Stimulated activated CD8-positive, alpha-beta memory T cell treated with anti-CD3 and anti-CD28 coated beads, Interleukin-7, amount 100 ng/mL, for 48 hours (primary cell): ENCODE measurements at places on chromosomes 7 and 10.

DNA sequence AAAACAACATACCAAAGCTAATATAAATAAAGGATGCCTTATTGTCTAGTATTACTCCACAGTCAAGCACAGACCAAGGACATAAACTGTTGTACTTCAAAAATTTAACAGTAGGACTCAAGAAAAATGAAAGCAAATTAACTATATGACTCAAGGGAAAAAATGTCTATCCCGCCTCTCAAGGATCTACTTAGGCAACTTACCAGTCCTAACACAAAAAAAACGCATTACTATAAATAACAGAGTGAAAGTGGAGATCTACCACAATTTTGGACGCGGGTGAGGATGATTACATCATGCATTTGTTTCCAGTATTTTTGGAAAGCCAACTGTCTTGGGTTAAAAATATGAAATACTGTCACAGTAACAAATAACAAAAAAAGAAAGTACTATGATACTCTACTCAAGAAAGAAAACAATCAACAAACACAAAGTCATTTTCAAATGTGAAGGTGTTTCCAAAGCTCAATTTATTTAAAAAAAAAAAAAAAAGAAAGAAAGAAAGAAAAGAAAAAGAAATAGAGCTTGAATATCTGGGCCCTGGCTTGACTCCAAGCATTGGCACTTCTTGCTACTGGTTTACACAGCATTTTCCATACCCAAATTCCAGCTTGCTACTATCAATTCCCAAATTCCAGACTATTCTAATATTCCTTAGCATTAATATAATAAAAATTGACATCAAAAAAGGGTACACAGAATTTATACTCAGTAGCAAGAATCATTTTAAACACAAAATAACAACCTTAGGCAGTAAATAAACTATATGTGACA is 99.4 kb downstream of the RSU1 start:
- no peak for DNase-seq

DNA sequence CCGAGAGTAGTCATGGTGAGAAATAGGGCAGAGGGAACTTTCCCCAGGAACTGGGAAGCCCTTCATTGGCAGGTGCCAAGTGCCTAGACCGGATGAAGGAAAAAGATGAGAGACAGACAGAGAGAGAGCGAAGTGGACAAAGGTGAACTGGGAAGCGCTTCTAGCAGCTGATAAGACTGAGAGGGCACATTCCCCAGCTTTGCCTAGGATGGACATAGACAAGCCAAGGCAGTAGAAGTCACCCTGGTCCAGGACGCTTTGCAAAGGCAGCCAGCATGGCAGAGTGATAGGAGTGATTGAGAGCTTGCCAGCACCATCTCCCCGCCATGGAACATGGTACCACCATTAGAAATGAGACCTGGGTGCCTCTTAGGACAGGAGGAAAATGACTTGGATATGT is 372.8 kb upstream of the MGMT start:
- DNase-seq = no peak

- DNase-seq = no peak
These were observed 236.7 kb upstream of the ETV1 start for GRCh38 chr7:14226126-14226525.

GRCh38 chr10:73228247-73228646 is 18.8 kb downstream of the DNAJC9 start:
- DNase-seq = no peak

GRCh38 chr7:100896732-100897608 is 1.3 kb upstream of the ACHE start:
- no peak for DNase-seq

DNA sequence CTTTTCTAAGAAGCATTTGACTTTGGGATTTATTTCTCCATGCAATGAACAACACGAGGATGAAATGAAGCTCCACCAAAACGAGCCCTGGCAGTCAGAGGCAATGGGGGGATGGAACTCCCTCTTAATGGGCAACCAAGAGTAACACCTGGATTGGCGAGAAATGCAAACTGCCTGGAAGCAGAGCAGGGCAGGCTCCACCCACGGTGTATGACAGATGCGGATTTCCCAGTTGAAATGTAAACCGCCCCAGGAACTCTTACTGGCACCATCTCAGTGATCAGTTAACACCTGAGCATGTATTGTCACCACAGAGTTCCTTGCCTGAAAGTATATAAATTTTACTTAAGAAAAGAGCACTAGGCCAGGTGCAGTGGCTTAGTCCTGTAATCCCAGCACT is 47.3 kb upstream of the AUTS2 start:
- no peak for DNase-seq

GRCh38 chr7:134546955-134547354 is 2.0 kb upstream of the AKR1B15 start:
- DNase-seq = no peak
